ENCODE measurements at places on chromosomes 1 and 21.

- H3K36me3 ChIP-seq, result no peaks in the 10 kb centered on the region
- DNase-seq, result no peak
- no peak overlapping the region for H3K27ac ChIP-seq
- no peaks in the 10 kb centered on the region for H3K27me3 ChIP-seq
Observed at GRCh38 chr1:48177257-48177656, 45.3 kb upstream of the SLC5A9 start.

DNA sequence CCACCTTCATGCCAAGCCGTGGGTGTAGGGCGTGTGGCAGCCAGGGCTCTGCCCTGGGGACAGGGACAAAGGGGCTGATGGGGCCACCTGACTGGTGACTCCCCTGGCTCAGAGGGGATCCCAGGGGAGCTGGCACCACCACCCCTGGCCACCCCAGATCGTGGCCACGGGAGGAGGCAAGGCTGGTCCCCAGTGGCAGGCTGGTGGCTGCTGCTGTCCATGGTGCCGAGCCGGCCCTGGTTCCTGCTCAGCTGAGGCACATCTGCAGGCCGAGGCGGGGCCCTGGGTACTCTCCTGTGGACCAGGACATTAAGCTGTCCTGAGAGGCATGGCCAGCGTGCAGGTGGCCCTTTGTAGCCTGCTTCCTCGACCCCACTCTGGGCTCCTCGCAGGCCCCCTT, 6.5 kb downstream of the PLCH2 start:
- no peak for DNase-seq
- no peaks in the 10 kb centered on the region for H3K27me3 ChIP-seq
- no peak overlapping the region for H3K4me3 ChIP-seq
- no peaks in the 10 kb centered on the region for H3K4me1 ChIP-seq
- no peaks in the 10 kb centered on the region for H3K36me3 ChIP-seq

DNA sequence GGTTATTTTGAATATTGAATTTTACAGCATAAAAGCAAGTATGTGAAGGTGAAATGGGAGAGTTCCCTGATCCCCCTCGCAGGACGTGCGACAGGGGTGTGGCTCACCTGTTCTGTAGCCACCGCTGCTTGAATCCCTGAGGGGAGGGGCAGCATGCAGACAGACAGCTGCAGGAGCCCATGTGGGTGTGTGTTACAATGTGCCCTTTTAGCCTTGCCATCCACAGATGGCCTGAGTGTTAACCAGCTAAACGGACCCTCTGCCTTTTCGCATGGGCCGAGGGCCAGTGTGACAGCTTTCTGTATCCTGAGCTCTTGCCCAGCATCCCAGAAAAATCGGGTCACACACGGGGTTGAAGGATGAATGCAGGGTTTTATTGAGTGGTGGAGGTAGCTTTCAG, 43.3 kb downstream of the JAM2 start:
- no peak for DNase-seq
- no peaks in the 10 kb centered on the region for H3K27me3 ChIP-seq
- no peak overlapping the region for H3K4me3 ChIP-seq
- no peak overlapping the region for H3K27ac ChIP-seq

DNA sequence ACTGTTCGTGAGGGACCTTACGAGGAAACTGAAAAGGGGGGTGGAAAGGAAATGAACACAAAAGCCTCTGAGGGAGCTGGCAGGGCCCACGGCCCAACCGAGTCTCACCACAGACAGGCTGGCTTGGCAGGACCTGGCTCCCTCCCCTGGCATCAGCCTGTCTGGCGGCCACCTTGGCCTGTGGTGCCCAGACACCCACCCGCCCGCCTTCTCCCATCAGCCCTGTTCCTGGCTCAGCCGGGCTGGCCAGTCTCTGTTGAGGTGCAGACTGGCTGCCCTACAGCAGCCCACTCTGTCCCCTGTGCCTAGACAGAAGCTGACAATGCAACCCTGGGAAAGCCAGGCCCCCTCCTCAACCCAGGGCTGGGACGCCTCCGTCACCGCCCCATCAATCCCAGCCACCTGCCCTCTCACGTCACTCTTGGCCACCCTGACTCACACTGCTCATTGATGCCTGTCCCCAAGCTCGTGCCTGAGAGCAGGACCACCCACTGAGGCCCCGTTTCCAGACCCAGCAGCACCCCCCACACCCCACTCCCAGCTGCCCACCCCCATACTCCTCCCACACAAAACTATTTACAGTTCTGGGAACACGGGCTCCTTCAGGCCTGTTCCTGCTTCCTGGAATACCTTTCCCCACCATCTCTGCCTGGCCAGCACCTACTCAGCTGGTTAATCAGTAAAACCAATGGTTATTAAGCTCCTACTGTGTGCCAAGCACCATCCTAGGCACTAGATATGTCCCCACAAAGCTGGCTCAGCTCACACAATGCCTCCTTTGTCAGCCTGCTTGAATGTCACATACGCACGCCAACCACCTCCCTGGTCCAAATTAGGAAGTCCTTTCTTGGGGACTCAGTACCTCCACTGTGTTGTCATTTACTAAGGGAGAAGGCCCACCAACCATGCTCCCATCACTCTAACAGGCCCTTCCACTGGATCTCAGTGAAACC, 22.7 kb downstream of the SDC3 start:
- no peak for DNase-seq
- no peak overlapping the region for H3K4me3 ChIP-seq
- no peak overlapping the region for H3K27ac ChIP-seq
- H3K36me3 ChIP-seq, result no peaks in the 10 kb centered on the region
- H3K4me1 ChIP-seq, result peaks cover 16% of the 10 kb centered on the region

GRCh38 chr1:155323729-155324036, 3.0 kb downstream of the RUSC1 start:
- H3K27ac ChIP-seq, result peak overlapping the region; percentile 70
- peaks cover 10% of the 10 kb centered on the region for H3K36me3 ChIP-seq
- H3K4me3 ChIP-seq, result peak overlapping the region; percentile 91
- no peaks in the 10 kb centered on the region for H3K27me3 ChIP-seq
- peaks cover 23% of the 10 kb centered on the region for H3K4me1 ChIP-seq
- peak; percentile 89 for DNase-seq

DNA sequence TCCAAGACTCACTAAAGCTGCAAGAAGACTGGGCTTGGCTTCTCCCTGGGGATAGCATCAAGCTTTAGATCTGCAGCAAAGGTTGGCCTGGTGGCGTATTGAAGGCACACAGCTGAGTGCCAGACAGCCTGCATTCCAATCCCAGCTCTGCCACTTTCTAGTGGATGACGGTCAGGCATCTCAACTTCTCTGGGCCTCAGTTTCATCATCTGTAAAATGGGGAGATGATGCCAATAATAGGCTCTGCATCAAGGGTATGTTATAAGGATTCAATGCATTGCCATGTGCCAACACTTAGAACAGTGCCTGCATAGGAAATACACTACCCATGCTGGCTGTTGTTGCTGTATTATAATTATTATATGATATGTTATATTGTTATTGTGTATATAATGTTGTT, 220.4 kb downstream of the NPHP4 start:
- no peak overlapping the region for H3K4me3 ChIP-seq
- no peaks in the 10 kb centered on the region for H3K27me3 ChIP-seq
- DNase-seq, result no peak
- no peak overlapping the region for H3K27ac ChIP-seq
- H3K36me3 ChIP-seq, result no peaks in the 10 kb centered on the region

- no peak overlapping the region for H3K4me3 ChIP-seq
- H3K27me3 ChIP-seq, result no peaks in the 10 kb centered on the region
- H3K4me1 ChIP-seq, result no peaks in the 10 kb centered on the region
- DNase-seq, result no peak
- no peaks in the 10 kb centered on the region for H3K36me3 ChIP-seq
Observed at GRCh38 chr1:192631749-192632148, 4.2 kb upstream of the RGS13 start.

DNA sequence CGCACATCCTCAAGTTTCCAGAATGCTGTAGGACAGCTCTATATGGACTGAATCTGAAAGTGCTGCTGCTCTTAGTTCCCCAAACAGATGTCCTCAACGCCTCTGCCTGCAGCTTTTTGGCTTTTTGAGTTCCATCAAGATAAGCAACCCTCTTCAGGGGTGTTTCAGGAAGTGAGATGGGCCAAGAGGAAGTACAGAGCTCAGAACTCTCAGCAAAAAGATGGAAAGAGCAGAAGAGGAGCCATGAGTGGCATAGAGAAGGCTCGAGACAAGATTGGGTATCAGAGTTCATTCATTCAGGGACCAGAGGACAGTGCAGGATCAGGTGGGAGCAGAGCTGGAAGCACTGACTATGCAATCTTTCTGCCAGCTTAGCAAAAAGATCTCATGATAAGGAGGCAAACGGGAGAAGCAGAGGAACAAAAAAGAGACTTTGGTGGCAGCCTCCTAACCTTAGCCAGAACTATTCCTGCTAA, at the start of the genes ADORA3 and TMIGD3:
TSS of gene ADORA3 (minus strand) at position 49 of the 476 bp plus-strand sequence. CDS start 279 bp downstream, outside the sequence.
TSS of gene TMIGD3 (minus strand) at position 49 of the 476 bp plus-strand sequence. CDS start 279 bp downstream, outside the sequence.
- H3K4me3 ChIP-seq, result no peak within 1 kb of the TSS
- H3K4me1 ChIP-seq, result peaks cover 9% of the 10 kb centered on the region
- no peak for DNase-seq
- no peak within 1 kb of the TSS for H3K27ac ChIP-seq
- H3K27me3 ChIP-seq, result peaks cover 11% of the 10 kb centered on the region

- no peak for DNase-seq
- no peak overlapping the region for H3K4me3 ChIP-seq
Observed at GRCh38 chr1:228136901-228137300, 3.2 kb upstream of the GUK1 start.

DNA sequence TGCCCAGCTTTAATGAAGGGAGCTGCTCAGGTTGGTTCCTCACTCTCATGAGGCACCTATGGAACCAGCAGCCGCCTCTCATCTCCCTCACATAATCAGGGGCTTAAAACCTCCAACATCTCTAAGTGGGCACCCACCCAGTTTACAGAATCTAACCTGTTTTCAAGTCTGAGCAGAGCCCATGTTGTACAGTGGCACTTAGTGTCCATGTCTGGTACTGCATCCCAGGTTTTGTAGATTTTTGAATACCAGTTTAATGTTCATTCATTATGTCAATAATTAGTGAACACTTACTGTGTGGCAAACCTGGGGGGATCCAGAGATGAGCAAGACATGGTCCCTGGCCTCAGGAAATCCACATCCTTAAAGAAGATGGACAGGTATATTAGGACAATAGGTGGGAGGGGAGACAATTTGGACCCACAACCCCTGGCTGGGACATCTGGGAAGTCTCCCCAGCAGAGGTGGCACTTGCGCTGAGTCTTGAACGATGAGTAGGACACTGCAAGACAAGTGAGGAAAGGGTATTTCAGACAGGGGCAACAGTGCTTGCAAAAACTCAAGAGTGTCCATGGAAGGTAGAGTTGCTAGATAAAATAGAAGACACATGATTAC, 83.3 kb downstream of the LACTBL1 start:
- H3K4me3 ChIP-seq, result no peak overlapping the region
- no peaks in the 10 kb centered on the region for H3K36me3 ChIP-seq
- no peak overlapping the region for H3K27ac ChIP-seq
- peak; percentile 61 for DNase-seq
- no peaks in the 10 kb centered on the region for H3K27me3 ChIP-seq

- DNase-seq, result peak; percentile 69
- H3K27me3 ChIP-seq, result no peaks in the 10 kb centered on the region
- H3K4me3 ChIP-seq, result no peak overlapping the region
- H3K27ac ChIP-seq, result peak overlapping the region; percentile 14
Observed at GRCh38 chr1:108646648-108647269, 14.1 kb downstream of the HENMT1 start.

DNA sequence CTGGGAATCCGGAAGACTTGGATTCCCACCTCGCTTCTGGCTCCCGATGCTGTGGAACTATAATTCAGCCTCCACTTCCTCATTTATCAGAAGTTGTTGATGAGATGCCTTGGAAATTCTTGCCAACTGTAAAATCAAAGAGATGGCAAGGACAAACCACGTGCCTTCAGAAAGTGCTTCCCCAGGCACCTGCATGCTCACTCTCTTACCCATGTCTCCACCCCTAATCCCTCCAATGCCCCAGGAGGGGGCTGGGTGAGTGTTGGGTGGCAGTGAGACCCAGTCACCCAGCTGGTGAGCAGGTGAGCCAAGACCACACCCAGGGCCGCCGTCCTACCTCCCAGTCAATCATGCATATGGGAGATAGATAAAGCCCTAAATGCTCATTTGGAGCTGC, 160.8 kb downstream of the PSMG1 start:
- H3K27me3 ChIP-seq, result no peaks in the 10 kb centered on the region
- no peaks in the 10 kb centered on the region for H3K36me3 ChIP-seq
- H3K4me1 ChIP-seq, result peaks cover 27% of the 10 kb centered on the region
- peak overlapping the region; percentile 48 for H3K27ac ChIP-seq
- no peak overlapping the region for H3K4me3 ChIP-seq

Data from fibroblast of lung (primary cell).